Activated CD8-positive, alpha-beta memory T cell treated with anti-CD3 and anti-CD28 coated beads for 1 hour (primary cell): ENCODE measurements at places on chromosomes 5 and 9.

- DNase-seq, result no peak
These were observed 31.1 kb upstream of the PCA3 start for GRCh38 chr9:76733096-76733495.

DNA sequence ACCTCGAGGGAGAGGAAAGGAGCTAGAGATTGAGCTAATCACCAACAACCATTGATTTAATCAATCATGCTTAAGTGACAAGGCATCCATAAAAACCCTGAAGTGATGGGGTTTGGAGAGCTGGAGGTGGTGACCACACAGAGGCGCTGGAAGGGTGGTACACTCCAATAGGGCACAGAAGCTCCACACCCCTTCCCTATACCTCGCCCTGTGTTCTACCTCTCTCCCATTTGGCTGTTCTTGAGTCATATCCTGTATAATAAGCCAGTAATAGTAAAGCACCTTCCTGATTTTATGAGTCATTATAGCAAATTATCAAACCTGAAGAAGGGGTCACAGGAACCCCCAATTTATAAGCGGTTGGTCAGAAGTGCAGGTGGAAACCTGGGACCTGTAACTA, 18.3 kb downstream of the ACTL7B start:
- no peak for DNase-seq

DNA sequence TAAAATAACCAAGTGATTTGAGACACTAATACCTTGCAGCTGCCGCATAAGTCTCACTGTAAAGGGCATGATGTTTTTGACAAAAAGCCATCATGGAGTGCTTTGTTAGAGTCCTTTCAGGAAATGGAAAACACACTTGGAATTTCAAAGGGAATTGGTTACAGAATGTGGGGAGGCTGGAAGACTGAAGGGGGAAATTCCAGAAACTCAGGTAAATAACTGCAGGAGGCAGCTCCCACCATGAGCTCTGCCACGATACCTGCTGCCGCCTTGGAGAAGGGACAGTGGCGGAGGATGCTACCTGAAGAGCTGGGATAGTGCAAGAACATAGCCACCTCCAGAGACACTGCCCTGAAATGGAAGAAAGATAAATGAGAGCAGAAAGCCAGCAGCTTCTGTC, 66.9 kb downstream of the PRKACG start:
- no peak for DNase-seq

DNA sequence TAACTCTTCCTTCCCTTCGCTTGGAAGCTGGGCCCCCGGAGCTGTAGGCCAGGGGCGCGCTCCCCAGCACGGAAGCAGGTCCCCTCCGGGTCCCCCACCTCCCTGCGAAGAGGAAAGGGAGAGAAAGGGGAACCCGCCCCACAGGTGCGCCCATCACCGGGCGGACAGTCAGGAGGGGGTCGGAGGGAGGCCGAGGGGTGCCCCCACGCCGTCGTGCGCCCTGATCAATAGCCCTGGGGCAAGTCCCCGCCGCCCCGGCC, 793 bp downstream of the AGPAT2 start:
- DNase-seq, result no peak
